RPMI7951 (cell line): ENCODE measurements at places on chromosomes 3 and 15. TPM values are rescaled to one million over a fixed set of nuclear protein-coding genes. Genes with fewer than 3 reads are reported as not detected.

The KIF23 gene
- total RNA-seq, result 134 and 151 TPM in 2 replicates

The CNTN3 gene
- total RNA-seq, result not detected in 2 replicates

The DLEC1 gene
- not detected in 2 replicates for total RNA-seq

The TPRA1 gene
- 26.1 and 26.8 TPM in 2 replicates for total RNA-seq

The IL17RB gene
- total RNA-seq, result not detected in 2 replicates

The NR2E3 gene
- total RNA-seq, result not detected in 2 replicates

The C3orf85 gene
- total RNA-seq, result not detected in 2 replicates

The ATP10A gene
- total RNA-seq, result not detected in 2 replicates

The LSAMP gene
- 0.12 and 0.59 TPM in 2 replicates for total RNA-seq

The HYAL1 gene
- 0.29 and 0.72 TPM in 2 replicates for total RNA-seq

The IL16 gene
- 0.96 and 1.4 TPM in 2 replicates for total RNA-seq

The REC114 gene
- not detected in 2 replicates for total RNA-seq

The HPS3 gene
- total RNA-seq, result 40.5 and 50.3 TPM in 2 replicates

The ACSBG1 gene
- total RNA-seq, result 0.24 and 0.49 TPM in 2 replicates

The DNAH12 gene
- total RNA-seq, result 0.49 and 1.6 TPM in 2 replicates

The EXD1 gene
- total RNA-seq, result not detected in 2 replicates
